ENCODE measurements at places on chromosomes 13 and 19. TPM values are rescaled to one million over a fixed set of nuclear protein-coding genes. Genes with fewer than 3 reads are reported as not detected.

The FCAR gene
- not detected for total RNA-seq

The IZUMO2 gene
- not detected for total RNA-seq

- no peak for DNase-seq
Observed at GRCh38 chr13:30976025-30976424, 43.6 kb downstream of the TEX26 start.

DNA sequence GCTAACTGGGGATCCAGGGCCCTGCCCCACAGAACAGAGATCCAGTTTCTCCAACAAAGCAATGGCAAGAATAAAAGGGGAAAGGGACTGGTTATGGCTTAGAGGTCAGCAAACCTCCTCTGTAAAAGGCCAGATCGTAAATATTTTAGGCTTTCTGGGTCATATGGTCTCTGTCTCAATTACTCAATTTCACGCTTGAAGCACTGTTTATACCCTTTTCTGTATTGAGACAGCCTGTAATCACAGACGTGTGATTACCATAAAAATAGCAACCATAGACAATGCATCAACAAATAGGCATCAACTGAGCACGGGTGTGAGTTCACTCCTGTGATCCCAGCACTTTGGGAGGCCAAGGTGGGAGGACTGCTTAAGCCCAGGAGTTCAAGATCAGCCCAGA is 9.3 kb downstream of the RAB3D start:
- DNase-seq: no peak

- peak; percentile 74 for DNase-seq
Observed at GRCh38 chr19:46471116-46471733, at the start of gene PNMA8A. Gene PNMA8A (minus strand): TSS chr19:46471563. CDS start chr19:46471035, 528 bp downstream.

DNA sequence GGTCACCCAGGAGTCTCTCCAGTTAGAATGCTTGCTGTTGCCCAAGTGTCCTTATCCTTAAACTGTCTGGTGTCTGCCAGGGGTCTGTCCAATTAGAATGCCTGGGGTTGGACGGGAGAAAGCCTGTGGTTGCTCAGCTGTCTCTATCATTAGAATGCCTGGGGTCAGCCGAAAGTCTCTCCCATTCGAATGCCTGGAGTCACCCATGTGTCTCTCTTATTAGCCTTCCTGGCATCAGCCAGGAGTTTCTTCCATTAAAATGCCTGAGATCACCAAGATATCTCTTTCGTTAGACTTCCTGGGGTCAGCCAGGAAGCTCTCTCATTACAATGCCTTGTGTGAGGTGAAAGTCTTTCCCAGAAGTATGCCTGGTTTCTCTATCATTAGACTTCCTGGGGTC is 1521.0 kb downstream of the UQCRFS1 start:
- no peak for DNase-seq

DNA sequence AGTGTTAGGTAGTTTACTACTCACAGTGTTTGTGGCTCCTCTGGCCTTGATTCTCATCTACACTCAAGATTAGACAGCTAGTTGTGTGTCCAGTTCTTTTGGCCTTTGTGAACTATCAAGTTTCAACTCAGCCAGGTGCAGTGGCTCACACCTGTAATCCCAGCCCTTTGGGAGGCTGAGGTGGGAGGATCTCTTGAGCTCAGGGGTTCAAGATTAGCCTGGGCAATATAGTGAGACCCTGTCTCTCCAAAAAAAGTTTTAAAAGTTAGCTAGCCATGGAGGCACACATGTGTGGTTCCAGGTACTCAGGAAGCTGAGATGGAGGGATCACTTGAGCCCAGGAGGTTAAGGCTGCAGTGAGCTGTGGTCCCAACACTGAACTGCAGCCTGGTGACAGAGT is 16.1 kb downstream of the ZNF226 start:
- DNase-seq: no peak

- DNase-seq: no peak
Observed at GRCh38 chr19:46297700-46298478, 1.0 kb downstream of the HIF3A start.

- no peak for DNase-seq
Observed at GRCh38 chr13:110307767-110308655, 927 bp downstream of the COL4A2 start.

GRCh38 chr19:5114727-5115126 is 145.8 kb downstream of the KDM4B start:
- DNase-seq: no peak

- DNase-seq: no peak
Observed at GRCh38 chr13:98989469-98990235, 11.8 kb upstream of the DOCK9 start.

GRCh38 chr13:87426742-87427141 is 244.4 kb upstream of the SLITRK5 start:
- DNase-seq: no peak
